ENCODE measurements at places on chromosomes 12 and 14.

- DNase-seq = no peak
Measured at GRCh38 chr14:70422538-70422937, 5.6 kb upstream of the SYNJ2BP start.

GRCh38 chr12:40300490-40300889, 75.7 kb downstream of the LRRK2 start:
- no peak for DNase-seq

- DNase-seq = no peak
Measured at GRCh38 chr12:100572184-100572583, 1.3 kb upstream of the GAS2L3 start.

GRCh38 chr14:87278415-87278814, 714.6 kb downstream of the GALC start:
- no peak for DNase-seq

- DNase-seq = no peak
Measured at GRCh38 chr14:104941508-104942365, 17.1 kb downstream of the PLD4 start.

- no peak for DNase-seq
Measured at GRCh38 chr14:70642303-70643235, 853 bp downstream of the TTC9 start.

- DNase-seq = no peak
Measured at GRCh38 chr14:87866116-87866515, 126.9 kb downstream of the GALC start.

DNA sequence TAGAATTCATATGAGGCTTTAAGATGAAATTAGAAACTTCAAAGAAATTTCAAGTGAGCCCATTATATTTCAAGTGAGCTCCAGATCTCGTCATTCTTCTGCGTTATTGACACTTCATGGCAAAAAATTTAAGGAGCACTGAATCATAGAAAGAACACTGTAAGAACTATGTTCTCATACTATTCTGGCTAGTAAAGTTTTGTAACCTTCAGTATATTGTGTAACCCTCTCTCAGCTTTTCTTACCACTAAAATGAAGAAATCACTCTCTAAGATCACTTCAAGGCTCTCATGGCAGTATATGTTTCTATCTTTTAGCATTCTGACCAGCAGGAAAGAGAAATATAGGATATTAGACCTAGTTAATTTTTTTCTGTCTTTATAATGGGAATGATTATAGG, 6.3 kb downstream of the GPHN start:
- DNase-seq = no peak

GRCh38 chr14:81594012-81594411, 60.4 kb upstream of the SEL1L start:
- peak; percentile 64 for DNase-seq

DNA sequence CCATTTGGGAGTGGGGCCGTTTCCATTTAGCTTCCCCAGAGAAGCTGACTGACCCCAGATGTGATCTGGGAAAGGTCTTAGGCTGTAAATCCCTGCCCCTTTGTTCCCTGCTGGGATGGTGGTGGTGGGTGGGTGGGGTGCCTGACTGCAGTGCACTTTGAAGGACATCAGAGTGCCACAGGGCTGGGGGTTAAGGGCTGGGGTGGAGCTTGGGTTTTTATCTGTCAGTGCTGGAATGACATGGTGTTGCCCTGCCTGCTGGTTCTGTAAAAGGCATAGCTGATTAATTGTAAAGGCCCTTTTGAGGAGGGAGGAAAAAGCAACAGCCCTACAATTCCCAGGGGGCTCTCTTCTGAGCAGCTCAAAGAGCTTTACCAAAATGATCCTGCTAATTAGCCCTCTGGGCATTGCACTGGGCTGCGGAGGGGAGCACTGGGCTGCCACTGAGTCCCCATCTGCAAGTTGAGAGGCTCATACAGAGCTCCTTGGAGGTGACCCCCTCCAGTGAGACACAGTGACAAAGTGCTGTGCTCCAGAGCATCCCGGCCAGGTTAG, 21.1 kb downstream of the PLEKHG3 start:
- no peak for DNase-seq

GRCh38 chr12:42315108-42315507, 10.8 kb downstream of the ZCRB1 start:
- no peak for DNase-seq

- peak; percentile 24 for DNase-seq
Measured at GRCh38 chr12:69284131-69284530, 44.8 kb downstream of the CPSF6 start.

- DNase-seq = no peak
Measured at GRCh38 chr12:125968413-125968812, 903.2 kb downstream of the AACS start.

- no peak for DNase-seq
Measured at GRCh38 chr14:45651890-45652289, 398.9 kb upstream of the MIS18BP1 start.

DNA sequence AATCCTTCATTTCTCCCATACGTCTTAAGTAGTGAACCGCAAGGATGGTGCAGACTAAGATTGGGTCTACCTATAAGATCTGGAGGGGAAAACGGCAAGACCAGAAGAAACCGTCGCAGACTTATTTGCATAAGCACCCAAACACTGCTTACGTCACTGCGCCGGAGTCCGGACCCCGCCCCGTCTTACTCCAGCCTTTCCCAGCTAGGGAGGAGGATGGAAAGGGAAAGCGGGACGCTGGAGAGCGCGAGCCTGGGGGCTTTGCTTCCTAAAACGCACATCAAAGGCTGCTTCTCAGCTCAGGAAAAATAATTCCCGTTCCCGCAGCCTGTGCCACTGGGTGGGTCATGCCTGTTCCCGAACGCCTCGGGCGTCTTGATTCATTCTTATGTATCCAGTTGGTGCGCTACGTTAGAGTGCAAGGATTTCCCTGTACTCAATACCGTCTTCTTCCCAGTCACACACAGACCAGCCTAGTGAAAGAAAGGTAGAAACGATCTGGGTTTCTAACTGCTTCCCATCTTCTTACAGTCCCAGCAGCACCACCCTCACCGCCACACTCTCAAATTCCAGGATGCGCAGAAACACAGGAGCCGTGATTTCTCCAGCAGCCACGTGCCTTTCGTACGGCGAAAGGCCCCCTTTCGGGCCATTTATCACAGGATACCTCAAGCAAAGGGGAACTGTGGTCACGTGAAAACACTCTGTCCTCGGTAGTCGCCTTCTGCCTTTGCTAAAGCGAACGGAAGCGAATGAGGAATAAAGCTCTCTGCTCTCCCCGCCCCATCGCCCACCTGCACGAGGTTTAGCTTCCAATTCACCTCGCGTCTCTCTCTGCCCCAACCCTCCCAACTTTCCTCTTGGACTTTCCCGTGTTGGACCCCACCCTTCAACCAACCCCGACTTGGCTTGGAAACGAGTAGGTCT, 1.1 kb downstream of the SLC6A15 start:
- peak; percentile 81 for DNase-seq

DNA sequence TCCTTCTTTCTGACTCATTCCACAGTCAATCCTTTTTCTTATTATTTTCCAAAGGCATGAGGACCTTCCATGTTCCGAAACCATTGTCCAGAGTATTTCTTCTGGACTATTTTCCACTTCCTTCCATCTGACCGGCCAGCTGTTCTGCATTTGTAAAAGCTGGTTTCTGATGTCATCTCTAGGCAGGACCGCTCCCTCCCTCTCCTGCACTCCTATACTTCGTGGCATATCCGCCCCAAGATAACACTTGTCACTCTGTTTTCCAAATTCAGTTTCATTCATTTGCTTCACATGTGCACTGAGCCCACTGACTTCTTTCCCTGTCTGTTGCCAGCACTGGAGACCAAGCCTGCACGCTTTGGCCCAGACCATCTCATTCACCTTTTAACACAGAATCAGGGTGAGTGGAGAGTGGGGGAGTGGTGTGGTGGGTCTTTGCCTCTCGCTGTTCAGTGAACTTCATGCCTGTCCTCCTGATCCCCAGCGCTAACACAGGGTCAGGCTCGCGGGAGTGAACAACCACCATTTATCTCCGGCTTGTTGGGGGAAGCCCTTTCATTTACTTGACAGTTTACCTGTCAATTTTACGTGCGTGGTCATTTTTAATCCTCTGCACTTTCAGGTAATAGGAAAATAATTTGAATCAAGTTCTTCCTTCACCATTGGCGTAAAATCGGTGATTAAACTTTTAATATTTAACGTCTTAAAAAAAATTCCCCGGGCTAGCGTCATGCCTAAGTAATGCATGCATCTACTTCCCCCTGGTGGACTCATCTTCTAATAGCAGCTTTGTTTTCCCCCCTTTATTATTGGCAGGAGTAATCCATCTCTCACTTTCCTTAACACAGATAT, 52.5 kb downstream of the C12orf75 start:
- DNase-seq = peak; percentile 74

DNA sequence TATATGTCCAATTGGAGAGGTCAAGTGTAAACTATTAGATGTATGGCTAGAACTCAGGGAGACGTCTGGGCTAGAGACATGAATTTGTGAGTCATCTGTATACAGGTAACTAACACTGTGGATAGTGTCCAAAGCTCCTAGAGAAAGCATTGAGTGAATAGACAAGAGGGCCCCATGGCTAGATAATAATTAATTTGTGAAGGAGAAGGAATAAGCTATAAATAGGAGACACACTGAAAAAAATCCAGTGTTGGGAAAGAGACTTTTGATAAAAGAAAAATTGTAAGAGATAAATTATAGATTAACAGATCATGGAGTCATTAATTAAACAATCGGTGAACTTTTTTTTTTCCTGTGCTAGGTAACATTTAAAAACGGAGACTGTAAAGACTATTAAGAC, 326.6 kb upstream of the PRICKLE1 start:
- no peak for DNase-seq

GRCh38 chr12:3206536-3207072, 129.4 kb downstream of the TSPAN9 start:
- DNase-seq = no peak

DNA sequence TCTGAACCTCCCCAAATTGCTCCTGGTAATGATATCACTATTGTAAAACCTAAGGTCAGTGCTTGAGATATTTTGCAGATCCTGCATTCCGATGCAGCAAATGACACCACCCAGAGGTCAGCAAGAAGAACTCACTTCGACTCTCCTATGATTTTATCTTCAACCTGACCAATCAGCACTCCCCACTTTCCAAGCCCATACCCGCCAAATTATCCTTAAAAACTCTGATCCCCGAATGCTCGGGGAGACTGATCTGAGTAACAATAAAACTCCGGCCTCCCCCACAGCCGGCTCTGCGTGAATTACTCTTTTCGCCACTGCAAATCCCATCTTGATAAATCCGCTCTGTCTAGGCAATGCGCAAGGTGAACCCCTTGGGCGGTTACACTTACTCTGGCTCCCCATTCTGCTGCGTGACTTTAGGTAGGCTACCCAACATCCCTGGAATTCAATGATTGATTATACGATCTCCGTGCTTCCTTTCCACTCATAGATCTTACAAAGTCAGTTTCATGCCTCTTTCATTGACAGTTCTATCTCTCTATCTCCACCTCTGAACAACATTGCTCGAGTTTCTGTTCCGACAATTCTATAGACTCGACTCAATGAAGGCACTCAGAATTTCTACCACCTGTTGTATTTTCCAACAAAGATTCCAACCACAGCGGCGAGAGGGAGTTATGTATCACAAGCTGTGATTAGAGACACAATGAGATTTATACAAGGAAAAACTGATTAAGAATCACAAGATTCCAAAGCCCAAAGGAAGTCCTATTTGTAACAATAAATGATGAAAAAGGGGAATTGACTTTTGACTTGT, 939 bp downstream of the NPC2 start:
- DNase-seq = peak; percentile 57

DNA sequence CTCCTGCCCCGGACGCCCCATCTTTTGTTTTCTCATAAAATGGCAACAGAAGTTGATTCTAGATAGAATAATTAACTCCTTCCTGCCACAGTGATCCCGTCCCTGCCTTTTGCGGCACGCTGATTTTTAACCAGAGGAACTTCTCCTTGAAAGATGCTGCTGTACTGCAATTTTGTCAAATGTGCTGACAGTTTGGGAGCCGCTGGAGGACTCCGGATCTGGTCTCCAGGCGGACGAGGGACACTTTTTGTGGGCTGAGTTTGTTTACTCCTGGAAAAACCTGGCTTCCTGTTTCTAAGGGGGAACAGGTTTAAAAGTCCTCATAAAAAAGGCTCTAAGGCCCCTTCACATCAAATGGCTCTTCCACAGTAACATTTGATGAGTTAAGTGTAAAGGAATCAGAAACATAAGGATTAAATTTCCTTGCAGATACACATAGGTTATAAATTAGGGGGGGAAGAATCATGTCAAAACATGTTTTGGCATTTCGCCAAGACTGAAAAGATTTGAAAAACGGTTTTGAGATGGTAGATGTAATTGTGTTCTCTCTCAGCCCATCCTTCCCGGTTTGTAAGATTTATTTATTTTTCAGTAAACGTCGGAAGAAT, 15.5 kb downstream of the FZD10 start:
- DNase-seq = no peak

GRCh38 chr12:105523164-105524057, 192.9 kb downstream of the C12orf75 start:
- no peak for DNase-seq

- DNase-seq = peak; percentile 56
Measured at GRCh38 chr12:126874427-126875026, 1392.4 kb upstream of the TMEM132C start.

GRCh38 chr14:52545584-52546317, 6.6 kb downstream of the TXNDC16 start:
- no peak for DNase-seq

DNA sequence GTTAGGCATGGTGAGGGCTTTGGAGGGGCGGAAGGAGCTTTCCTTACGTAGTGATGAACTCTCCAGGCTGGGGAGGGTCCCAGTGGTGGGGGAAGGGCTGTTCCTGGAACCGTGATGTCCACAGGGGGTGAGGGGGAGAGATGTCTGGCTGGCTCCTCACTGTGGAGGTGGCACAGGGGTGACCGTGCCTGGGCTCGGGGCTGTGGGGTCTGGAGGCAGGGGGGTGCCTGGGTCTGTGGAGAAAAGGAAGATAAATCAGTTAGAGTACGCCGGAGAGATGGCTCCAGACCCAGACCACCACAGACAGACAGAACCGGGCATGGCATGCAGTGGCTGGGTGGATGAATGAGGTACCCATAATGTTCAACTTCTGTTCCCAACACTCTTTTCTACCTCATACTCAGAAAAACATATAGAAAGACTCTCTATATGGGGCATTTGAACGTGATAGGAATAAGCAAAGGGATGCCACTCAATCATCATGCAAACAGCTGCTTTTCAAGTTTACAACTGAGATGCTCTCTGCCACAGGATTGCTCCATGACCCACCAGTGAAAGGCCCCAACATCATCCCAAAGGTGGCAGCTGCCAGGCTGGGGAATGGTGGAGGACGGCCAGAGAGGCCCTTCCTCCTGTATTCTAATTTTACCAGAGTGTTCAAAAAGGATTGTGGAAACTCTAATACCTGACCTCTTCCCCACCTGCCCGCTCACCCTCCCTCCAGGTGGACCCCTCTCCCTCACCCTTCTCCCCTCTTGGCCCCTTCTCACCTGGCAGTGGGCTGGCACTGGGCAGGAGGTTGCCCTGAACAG, 5.6 kb downstream of the MYL6 start:
- no peak for DNase-seq

GRCh38 chr12:1424674-1425395, 169.5 kb downstream of the FBXL14 start:
- DNase-seq = no peak
